Fibroblast of skin of right biceps (primary cell): ENCODE measurements at places on chromosomes 1 and 21.

DNA sequence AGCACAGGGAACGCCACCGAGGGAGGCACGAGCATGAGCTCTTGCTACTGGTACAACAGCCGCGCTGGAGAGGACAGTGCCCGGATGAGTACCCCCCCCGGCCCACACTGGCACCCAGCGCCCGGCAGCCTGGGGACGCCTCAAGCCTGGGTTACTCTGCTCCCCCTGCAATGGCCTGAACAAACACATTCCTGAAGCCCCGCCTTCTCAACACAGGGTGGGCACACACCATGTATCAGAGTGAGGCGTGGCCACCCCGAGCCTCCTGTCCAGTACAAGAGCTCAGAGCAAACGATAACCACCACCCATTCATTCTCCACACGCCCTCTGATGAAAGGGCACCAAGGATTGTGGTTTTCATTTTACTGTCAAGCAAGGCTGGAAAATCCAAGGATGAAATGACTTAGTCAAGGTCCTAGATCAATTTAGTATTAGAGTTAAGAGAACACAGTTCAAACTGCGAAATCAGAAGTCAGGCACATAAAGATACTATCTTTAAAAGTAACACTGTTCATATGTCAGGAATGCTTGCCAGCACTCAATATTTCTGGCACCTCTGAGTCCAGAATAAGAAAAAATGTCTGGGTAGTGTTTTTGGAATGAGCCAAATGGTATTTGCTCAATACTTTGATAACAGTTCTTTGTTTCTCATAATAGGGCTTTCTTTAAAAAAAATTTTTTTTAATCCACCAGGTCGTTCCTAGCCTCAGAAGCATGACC is 22.0 kb downstream of the UBE2G2 start:
- DNase-seq, result no peak

- peak; percentile 90 for DNase-seq
Measured at GRCh38 chr1:10510520-10511493, 36.1 kb downstream of the PEX14 start.

GRCh38 chr21:37828556-37828955 is 87.7 kb downstream of the KCNJ6 start:
- no peak for DNase-seq

GRCh38 chr1:26290122-26290881 is 10.4 kb downstream of the SH3BGRL3 start:
- no peak for DNase-seq
